ENCODE measurements at places on chromosomes 6 and 20.

GRCh38 chr6:2196079-2196679, 49.2 kb downstream of the GMDS start:
- DNase-seq: no peak

GRCh38 chr20:63268256-63268655, 4.4 kb upstream of the ARFGAP1 start:
- no peak for DNase-seq

- no peak for DNase-seq
Observed at GRCh38 chr6:5403076-5403475, 141.8 kb downstream of the FARS2 start.

GRCh38 chr20:19992996-19993908, 23.9 kb upstream of the NAA20 start:
- no peak for DNase-seq

DNA sequence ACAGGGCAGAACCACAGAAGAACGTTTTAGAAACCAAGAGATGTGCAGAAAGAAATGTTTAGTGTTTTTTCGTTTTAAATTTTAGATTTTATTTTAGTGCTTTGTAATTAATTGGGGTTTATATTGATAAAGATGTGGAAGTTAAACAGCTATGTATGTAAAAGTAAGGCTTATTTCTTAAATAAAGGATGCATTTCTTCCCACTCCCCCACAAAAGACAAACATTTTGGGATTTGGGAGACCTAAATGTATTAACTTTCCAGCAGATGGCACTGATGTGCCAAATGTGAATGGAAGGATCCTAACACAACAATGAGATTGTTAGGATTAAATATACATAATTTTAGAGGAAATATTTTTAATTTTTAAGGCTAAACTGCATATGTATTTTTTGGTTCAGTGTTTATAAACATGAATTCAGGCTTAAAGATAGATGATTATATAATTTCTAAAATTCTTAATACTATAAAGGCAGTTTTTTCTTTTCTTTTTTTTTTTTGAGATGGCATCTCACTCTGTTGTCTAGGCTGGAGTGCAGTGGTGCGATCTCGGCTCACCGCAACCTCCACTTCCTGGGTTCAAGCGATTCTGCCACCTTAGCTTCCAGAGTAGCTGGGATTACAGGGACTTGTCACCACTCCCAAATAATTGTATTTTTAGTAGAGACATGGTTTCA, 12.0 kb downstream of the PFDN4 start:
- no peak for DNase-seq

DNA sequence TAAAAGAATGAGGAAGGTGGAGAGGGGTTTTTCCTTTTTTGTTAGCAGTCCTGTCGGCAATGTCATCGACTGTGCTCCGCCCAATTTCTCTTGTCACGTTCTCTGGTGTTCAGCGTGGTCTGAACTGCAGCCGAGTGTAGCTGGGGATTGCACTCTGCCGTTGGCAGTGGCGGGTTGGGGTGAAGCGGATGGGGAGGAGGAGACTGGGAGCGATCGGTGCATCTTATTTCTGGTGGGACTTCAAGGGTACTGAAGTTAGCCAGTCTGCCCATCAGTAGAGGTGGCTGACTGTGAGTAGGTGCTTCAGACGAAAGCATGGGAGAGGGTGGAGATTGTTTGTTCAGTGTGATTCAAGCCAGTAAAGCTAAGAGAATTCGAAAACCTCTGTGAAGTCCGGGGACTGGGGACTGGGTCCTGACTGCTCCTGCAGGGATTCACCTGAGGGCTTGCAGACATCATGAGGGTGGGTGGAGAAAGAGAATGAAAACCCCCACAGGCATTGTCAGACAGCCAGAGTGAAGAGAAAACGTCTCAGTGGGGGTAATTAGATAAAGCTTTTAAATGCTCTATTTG, 5.1 kb downstream of the RREB1 start:
- DNase-seq: peak; percentile 17

- no peak for DNase-seq
Observed at GRCh38 chr6:145009711-145010110, 724.6 kb downstream of the UTRN start.

DNA sequence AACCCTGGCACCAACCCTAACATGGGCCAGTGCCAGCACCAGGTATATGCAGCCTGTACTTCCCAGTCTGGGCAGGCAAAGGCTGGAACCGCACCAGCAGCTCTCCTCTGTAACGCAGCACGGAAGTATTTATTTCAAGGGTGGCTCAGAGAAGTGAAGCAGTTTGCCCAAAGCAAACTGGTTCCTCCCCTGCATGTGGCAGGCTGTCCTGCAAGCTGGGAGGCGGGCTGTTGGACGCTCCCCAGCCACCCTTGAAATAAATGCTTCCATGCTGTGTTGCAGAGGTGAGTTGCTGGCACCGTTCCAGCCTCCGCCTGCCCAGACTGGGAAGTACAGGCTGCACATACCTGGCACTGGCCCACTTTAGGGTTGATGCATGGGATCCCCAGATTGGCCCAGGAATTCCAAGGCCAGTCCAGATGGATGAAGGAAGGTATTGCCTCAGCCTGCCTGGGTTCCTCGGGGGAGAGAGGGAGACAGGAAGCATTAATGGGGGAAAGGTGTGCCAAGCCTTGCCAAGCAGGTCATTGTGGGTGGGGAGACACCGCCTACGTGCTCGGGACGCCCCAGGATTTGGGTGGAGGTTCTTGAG, 49.8 kb downstream of the PPARD start:
- DNase-seq: no peak

- no peak for DNase-seq
Observed at GRCh38 chr6:39295611-39296011, 18.6 kb downstream of the KCNK17 start.

DNA sequence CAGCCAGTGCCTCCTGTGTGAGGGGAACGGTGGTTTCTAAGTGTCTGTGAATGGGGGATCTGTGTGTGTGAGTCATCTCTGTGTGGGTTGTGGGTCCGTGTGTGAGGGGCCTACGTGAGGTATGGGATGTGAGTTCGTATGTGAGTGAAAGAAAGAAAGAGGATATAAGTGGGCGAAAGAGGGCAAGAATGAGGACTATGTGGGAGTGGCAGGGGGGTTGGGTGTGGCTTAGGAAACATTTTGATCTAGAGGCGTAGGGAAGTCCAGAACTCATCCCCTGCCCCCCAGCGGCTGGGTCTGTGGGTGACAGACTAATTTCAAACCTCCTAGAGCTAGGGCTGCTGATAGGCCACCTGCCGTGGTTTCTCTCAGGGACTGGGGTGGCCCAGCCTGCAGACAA, 35.5 kb downstream of the DHX35 start:
- DNase-seq: peak; percentile 56

- DNase-seq: no peak
Observed at GRCh38 chr20:18977441-18977840, 163.9 kb downstream of the SCP2D1 start.

- DNase-seq: no peak
Observed at GRCh38 chr6:126722411-126722810, 382.5 kb downstream of the CENPW start.

GRCh38 chr20:5746064-5746463, 4.1 kb upstream of the SHLD1 start:
- no peak for DNase-seq
